ENCODE measurements at places on chromosomes 2 and 18. TPM values are rescaled to one million over a fixed set of nuclear protein-coding genes. Genes with fewer than 3 reads are reported as not detected.
A peak's percentile ranks its signal among the peaks of the same experiment; 100 is the strongest.

DNA sequence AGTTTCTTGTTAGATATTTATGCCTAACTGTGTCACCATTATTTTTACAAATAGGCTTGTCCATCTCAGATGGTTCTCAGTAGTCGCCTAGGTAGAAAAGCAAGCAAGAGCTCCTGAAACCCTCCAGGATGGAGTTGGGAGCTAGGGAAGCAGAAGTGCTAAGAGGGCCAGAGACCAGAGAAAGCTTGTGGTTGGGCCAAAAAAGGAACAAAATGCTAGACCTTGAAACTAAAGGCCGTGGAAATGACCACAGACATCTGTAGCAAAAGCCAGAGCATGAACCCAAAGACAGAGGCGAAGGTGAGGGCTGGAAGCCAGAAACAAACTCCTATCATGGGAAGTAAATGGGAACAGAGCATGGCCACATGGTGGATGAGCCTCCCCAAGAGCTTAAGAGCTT lies 29.9 kb upstream of the RMDN2 start:
- DNase-seq, result no peak

- DNase-seq, result no peak
These were observed 28.4 kb upstream of the NEB start for GRCh38 chr2:151762694-151763093.

DNA sequence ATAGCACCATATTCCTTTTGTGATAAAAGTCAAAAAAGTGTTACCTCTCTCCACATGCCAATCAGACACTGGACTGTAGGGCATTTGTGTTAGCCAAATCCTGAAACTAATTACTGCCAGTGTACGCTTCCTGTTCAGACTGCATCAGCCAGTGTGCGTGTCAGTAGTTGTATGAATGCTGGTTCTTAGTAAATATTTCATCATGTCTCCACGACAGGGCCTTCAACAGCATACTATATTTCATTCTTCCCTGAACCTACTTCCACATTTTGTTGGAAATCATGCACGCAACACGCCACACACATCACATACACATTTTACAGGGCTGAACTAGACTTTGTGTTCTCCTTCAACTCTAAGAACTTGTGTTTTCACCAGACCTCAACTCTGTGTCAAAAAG lies 77.5 kb downstream of the EPB41L3 start:
- no peak for DNase-seq

- no peak for DNase-seq
These were observed 98.7 kb downstream of the GAREM1 start for GRCh38 chr18:32372047-32372380.

GRCh38 chr2:120708944-120709607 lies 26.6 kb upstream of the GLI2 start:
- DNase-seq, result no peak

DNA sequence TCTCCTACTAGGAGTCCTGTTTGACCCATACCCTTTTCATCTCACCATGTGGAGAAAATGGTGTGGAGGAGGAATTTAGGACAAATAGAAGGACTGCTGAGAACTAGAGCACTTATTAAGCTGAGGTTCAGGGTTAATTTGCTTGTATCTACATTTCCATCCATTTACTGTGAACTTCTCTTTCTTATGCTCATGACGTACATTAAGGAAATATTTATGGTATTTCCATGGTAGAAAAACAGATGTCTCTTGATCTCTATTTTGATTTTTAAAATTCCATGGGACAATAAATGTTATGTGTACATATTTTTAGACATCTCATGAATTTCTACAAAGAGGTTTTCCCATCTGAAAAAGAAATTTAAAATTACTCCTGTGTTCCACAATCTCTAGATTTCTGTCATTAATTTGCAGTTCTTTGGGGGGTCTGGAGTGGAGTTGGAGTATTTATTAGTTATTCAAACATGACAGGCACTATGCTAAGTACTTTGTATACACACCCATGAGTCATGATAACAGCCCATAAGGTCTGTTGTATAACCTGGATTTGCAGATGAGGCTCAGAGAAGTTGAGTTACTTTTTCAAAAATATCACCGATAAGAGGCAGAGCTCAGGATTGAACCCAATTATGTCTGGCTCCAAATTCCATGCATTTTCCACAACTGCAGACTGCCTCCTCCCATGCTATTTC lies 112.6 kb downstream of the COPS8 start:
- no peak for DNase-seq

- DNase-seq, result no peak
These were observed 199.9 kb downstream of the RNF144A start for GRCh38 chr2:7117076-7117475.

GRCh38 chr2:36338124-36338826 lies 17.3 kb upstream of the CRIM1 start:
- DNase-seq, result no peak

DNA sequence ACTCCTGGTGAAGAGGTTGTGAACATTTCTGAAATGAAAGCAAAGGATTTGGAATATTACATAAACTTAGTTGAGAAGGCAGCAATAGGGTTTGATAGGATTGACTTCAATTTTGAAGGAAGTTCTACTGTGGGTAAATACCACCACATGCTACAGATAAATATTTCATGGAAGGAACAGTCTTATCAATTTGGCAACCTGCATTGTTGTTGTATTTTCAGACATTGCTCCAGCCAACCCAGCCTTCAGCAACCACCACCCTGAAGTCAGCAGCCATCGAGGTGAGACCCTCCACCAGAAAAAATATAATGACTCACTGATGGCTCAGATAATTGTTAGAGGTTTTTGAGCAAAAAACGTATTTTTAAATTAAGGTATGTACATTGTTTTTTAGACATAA lies 10.0 kb downstream of the RDH14 start:
- no peak for DNase-seq

DNA sequence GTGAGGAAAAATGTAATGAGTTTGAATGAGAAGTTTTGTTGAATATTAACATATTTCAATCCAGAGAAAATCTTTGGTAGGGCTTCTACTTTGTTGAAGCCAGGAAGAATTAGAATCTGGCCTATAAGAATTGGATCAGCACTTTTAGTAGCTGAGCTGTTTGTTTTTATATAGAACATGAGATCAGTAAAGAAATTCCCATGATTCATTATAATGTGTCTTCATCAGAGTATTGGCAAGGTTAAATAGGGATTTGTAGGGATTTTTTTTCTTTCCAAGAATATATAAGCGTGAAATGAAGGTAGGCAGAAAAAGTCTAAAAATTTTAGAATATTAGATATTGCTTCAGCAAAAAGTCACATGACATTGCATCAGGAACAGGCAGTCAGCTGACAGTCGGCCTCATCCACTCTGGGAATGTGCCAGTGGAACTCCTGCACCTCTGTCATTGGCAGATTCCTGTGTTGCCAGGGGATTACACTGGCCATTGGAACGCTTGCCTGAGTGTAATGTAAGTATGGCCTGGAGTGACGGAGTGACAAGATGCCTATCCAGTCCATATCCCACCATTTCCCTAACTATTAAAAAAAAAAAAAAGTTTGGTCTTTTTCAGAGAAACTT lies 60.6 kb downstream of the SERTAD2 start:
- DNase-seq, result no peak

DNA sequence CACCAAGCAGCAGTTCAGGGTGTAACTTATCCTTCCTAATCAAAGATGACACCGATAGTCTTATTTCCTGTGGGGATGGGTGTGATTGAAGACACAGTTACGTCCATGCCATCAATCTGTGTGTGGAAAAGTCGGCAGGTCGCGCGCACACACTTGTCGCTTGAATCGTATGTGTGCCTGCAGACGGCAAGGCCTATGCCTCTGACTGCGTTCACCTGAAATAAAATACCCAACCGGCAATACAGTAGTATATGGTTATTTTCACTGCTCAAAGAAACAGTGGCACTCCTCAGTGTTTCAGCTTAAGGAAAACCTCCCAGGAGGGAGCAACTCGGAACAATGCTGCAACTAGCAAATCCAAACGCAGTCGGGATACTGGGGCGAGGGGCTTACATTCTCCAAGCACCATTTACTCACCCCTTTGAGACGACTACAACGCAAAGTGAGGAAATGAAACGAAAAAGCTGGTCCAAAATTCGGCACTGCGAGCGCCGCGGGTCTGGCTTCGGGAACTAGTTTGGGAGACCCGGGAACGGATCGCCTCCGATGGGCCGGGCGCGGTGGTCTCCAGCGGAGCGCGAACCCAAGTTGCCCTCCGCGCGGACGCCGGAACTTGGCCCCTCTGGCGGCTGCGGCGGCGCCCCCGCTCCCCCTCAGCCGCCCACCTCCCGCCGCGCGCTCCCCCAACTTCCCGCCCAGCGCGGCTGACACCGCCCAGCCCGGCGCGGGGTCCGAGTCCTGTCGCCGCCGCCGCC lies 675 bp downstream of the PRKD3 start:
- DNase-seq, result peak; percentile 44

DNA sequence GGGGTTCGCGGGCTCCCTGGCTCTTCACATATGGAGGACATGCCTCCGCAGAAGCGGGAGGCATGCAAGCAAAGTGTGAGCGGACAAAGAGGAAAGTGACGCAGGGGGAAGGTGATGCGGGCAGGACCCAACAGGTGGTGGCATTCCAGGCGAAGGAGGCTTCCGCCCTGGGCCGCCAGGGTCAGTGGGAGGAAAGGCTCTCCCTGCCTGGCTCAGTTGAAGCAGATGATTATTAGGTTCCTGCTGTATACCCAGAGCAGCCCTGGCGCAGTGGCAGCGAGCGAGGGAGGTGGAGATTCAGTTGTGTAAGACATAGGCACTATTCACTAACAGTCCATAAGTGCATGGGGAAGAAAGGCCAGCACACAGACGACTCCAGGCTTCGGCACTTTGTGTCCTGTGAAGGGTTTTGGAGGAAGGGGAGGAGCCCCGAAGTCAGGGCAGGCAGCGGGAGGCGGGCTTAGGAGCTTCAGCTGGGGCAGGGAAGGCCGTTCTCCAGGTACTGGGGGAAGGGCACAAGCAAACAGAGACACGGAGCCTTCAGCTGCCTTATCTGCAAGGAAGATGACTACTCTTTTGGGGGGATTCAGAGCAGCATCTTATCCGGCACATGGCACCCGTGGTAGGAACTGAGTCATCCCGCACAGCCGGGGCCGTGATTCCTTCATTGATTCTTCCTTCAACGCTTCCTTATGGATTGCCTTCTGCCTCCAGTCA lies 89.8 kb downstream of the TGOLN2 start:
- DNase-seq, result no peak

DNA sequence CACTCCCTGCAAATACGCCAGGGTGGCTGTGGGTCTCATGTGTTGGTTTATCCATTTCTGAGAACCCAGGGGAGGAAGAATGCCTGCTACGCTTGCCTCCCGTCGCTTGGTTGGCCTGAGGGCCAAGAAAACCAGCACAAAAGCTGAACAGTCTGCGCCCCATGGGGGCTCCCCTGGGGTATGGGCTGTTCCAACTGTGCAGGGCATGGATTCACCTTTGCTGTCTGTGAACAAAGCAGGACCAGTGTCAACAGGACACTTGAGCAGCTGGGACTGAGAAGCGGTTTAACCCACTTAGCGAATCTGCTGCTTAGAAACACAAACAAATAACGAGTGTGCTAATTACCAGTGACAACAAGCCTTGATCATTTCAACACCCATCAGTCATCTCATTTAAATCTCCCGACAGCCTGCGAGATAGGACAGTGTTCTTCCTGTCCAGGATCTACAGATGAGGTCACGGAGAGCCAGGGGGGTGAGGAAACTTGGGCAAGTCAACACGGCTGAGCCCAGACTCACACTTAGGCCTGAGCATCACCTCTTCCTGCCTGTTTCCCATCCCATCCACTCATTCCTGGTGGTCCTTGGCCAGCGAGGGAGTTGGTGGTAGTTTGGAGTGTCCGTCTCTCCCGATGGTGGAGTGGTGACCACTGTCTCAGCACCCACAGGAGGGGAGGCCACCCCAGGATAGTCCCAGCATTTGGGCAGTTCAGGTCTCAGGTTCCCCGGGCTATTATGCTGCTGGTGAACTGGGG lies 111.6 kb upstream of the HAAO start:
- DNase-seq, result no peak

GRCh38 chr2:158953454-158953853 lies 15.0 kb upstream of the TANC1 start:
- no peak for DNase-seq

GRCh38 chr18:31162419-31162793 lies 250 bp downstream of the DSC1 start:
- no peak for DNase-seq

DNA sequence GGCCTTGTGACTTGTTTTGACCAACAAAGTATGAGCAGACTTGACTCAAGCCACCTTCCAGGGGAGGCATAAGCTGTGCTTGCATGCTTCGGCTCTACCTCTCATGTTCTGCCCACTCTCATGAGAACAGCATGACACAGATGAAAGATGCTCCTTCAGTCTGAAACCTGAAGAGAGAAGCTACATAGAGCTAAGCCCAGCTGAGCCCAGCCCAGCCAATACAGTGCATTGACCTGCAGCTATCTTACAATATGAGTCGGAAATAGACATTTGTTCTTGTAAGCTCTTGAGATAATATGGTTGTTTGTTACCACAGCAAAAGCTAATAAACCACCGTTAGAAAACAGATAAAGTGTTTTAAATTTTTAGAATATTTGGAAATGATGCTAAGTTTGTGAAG lies 426.7 kb upstream of the PKDCC start:
- DNase-seq, result no peak

DNA sequence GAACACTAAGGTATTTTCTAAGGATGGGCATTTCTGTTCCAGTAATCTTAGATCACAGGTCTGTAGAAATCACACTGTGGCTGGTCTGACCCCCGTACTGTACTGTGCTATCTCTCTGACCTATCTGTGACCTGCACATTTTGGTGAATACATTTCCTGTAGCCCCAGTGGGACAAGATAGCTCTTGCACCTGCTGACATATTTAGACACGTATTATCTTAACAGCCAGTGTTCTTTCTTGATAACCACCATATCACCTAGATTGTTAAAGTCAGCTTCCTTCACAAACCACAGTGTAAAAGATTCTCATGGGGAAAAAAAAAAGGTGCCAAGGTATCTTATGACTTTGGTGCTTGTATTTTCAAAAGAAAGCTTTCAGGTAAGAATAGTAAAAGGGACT lies 39.8 kb upstream of the TMEM247 start:
- DNase-seq, result no peak

- DNase-seq, result no peak
These were observed 386.5 kb upstream of the TCF4 start for GRCh38 chr18:55974521-55974920.

- no peak for DNase-seq
These were observed 686.4 kb downstream of the PLCL1 start for GRCh38 chr2:198490748-198491147.

DNA sequence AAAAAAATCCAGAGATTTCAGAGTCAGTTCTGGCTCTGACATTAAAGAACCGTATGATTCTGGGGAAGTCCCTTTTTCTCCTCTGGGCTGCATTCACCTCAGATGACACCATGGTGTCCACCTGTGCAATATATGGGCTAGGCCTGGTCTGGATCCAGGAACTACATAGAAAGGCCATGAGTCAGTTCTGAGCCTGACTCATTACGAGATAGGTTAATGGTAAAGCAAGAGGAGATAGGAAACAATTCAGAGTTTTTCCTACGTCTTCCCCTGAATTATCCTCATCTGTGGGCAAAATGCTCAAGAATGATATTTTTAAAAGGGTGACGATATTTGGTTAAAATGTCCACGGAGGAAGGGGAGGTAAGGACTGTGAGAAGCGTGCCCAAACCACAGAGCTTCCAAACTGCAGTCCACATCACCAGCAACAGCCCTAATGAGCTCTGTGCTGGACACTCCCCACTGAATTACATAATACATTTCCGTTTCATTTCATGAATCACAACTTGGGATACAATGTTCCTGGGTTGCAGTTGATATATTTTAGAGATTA lies 180.1 kb upstream of the OSR1 start:
- peak; percentile 75 for DNase-seq

Gene CD8B2
- total RNA-seq, result not detected

Gene ZC3H6
- 4.5 TPM for total RNA-seq

Gene CDH2
- total RNA-seq, result 132 TPM

Gene TBR1
- not detected for total RNA-seq

Gene LBX2
- total RNA-seq, result 3.4 TPM

Gene TNFRSF11A
- 11.0 TPM for total RNA-seq

All from hepatocyte (in vitro differentiated cells).